Progenitor cell of endocrine pancreas (in vitro differentiated cells): ENCODE measurements at places on chromosomes 2 and 18. TPM values are rescaled to one million over a fixed set of nuclear protein-coding genes. Genes with fewer than 3 reads are reported as not detected.

RGPD4 gene
- total RNA-seq: 0.11 TPM in 1 of 2 replicates, not detected in the other

LINC00305 gene
- total RNA-seq: 0.71 and 1.6 TPM in 2 replicates

- no peak overlapping the region for H3K27ac ChIP-seq
- H3K4me1 ChIP-seq: peaks cover 9% of the 10 kb centered on the region
- H3K27me3 ChIP-seq: no peaks in the 10 kb centered on the region
- H3K36me3 ChIP-seq: peaks cover 7% of the 10 kb centered on the region
- DNase-seq: no peak
Measured at GRCh38 chr2:127783101-127783500, 27.9 kb downstream of the WDR33 start.

PARD6G gene
- total RNA-seq: 21.5 and 25.8 TPM in 2 replicates

DNA sequence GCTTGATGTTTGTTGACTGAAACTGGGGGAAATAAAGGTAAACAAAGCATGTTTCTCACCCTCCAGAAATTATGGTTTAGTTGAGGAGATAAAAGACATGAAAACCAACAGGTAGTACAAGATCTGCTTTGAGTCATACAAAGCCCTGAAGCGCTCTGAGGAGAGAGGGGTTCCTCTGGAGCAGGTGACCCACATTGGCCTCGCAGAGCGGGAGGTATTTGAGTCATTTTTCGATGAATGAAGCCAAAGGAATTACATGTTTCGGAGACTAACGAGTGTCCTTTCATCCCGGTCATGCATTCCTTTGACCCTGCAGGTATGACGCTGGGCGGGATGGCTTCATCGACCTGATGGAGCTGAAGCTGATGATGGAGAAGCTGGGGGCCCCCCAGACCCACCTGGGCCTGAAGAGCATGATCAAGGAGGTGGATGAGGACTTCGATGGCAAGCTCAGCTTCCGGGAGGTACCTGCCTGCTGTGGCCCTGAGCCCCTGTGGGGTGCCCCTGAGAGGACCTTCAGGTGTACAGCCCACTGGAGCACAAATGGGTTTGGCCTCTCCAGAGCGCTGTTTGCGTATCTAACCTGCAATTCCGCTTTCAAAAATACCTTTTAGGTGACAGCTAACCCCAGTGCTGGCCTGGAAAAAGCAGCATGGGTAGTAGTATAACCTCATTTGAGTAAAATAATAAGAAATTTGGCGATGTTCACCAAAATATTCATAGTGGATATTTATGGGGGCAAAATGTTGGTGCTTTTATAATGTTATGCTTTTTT is 29.3 kb downstream of the EFHD1 start:
- H3K27me3 ChIP-seq: peaks cover 3% of the 10 kb centered on the region
- no peak overlapping the region for H3K4me3 ChIP-seq
- H3K36me3 ChIP-seq: no peaks in the 10 kb centered on the region
- no peak overlapping the region for H3K27ac ChIP-seq

DNA sequence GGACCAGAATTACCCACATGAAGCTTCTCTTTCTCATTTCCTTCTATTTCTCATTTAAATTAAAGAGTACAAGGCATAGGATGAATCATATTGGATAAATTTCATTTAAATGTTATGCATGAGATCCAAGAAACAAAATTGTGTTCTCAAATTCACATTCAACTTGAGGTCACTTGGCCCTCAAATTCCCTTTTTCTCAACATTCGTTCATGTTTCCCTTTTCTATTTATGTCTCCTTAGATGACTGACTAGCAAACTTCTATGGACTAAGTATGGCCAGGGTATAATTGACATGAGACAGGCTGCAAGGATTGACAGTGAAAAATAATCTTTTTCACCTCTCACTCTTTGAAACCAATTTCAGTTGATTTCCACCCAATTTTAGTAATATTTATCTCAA is 4.0 kb upstream of the LDLRAD4 start:
- no peak overlapping the region for H3K27ac ChIP-seq
- peaks cover 49% of the 10 kb centered on the region for H3K27me3 ChIP-seq
- DNase-seq: no peak
- H3K36me3 ChIP-seq: no peaks in the 10 kb centered on the region
- H3K4me3 ChIP-seq: no peak overlapping the region

UGT1A7 gene
- not detected in 2 replicates for total RNA-seq

SLC38A11 gene
- total RNA-seq: 16.6 and 20.1 TPM in 2 replicates

GRCh38 chr2:60106836-60107529 is 446.5 kb downstream of the BCL11A start:
- no peaks in the 10 kb centered on the region for H3K27me3 ChIP-seq
- H3K4me1 ChIP-seq: peaks cover 4% of the 10 kb centered on the region
- no peaks in the 10 kb centered on the region for H3K36me3 ChIP-seq
- DNase-seq: no peak
- H3K27ac ChIP-seq: no peak overlapping the region
- H3K4me3 ChIP-seq: no peak overlapping the region

GRCh38 chr18:40120796-40121391 is 1834.1 kb upstream of the PIK3C3 start:
- no peaks in the 10 kb centered on the region for H3K27me3 ChIP-seq
- no peak for DNase-seq
- no peak overlapping the region for H3K27ac ChIP-seq
- no peak overlapping the region for H3K4me3 ChIP-seq
- no peaks in the 10 kb centered on the region for H3K4me1 ChIP-seq

- H3K4me3 ChIP-seq: no peak overlapping the region
- H3K27me3 ChIP-seq: no peaks in the 10 kb centered on the region
- no peak for DNase-seq
- no peaks in the 10 kb centered on the region for H3K36me3 ChIP-seq
Measured at GRCh38 chr2:225764346-225764745, 364.8 kb downstream of the NYAP2 start.

DNA sequence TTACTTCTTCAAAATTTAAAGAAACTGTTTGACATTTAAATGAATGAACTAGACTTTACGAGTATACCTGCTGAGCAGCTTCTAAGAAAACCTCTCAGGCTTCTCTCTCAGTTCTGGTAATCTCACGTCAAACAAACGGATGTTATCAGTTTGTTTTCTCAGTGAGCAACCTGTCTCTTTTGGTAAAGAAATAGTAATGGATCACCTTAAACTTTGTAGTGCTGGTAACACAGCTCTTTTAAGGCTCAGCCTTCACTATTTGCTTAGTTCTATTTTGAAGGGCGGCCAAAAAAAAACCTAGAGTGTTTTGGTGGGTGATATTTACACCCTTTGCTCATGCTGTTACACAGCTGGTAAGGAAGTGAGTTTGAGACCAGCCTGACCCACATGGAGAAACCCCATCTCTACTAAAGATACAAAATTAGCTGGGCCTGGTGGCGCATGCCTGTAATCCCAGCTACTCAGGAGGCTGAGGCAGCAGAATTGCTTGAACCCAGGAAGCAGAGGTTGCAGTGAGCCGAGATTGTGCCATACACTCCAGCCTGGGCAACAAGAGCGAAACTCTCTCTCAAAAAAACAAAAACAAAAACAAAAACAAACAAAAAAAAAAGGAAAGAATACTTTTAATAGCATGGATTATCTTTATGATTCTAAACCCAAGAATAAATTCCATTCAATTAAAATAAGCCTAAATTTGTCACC is 15.9 kb downstream of the FN1 start:
- peaks cover 77% of the 10 kb centered on the region for H3K4me1 ChIP-seq
- H3K27me3 ChIP-seq: no peaks in the 10 kb centered on the region
- H3K27ac ChIP-seq: peak overlapping the region; percentile 95

CSRNP3 gene
- 10.7 and 14.8 TPM in 2 replicates for total RNA-seq

OSBPL6 gene
- total RNA-seq: 2.0 and 2.4 TPM in 2 replicates

C2orf66 gene
- total RNA-seq: 0.38 and 0.40 TPM in 2 replicates

- H3K27ac ChIP-seq: peak overlapping the region; percentile 52
- peaks cover 10% of the 10 kb centered on the region for H3K36me3 ChIP-seq
- no peak overlapping the region for H3K4me3 ChIP-seq
- no peaks in the 10 kb centered on the region for H3K27me3 ChIP-seq
- peaks cover 11% of the 10 kb centered on the region for H3K4me1 ChIP-seq
- no peak for DNase-seq
Measured at GRCh38 chr2:121521359-121521758, 9.3 kb upstream of the RNU4ATAC start.
